ENCODE measurements at places on chromosomes 11 and 22. TPM values are rescaled to one million over a fixed set of nuclear protein-coding genes. Genes with fewer than 3 reads are reported as not detected.

GRCh38 chr22:17946662-17947367 is 77.5 kb downstream of the MICAL3 start:
- no peak for DNase-seq

Gene RAC2
- 16.8 TPM for total RNA-seq

Gene NCR3LG1
- total RNA-seq = 3.6 TPM

GRCh38 chr11:70669871-70670675 is 271.7 kb downstream of the CTTN start:
- DNase-seq = no peak

GRCh38 chr11:112694813-112695212 is 266.4 kb upstream of the NCAM1 start:
- DNase-seq = no peak

GRCh38 chr11:33160136-33160535 is 1.1 kb downstream of the CSTF3 start:
- DNase-seq = no peak

GRCh38 chr22:17548756-17549035 is 14.6 kb upstream of the SLC25A18 start:
- no peak for DNase-seq

Gene APLP2
- total RNA-seq = 530 TPM

Measured in omental fat pad (tissue), 4 donors.